ENCODE measurements at places on chromosomes 5 and 9.

DNA sequence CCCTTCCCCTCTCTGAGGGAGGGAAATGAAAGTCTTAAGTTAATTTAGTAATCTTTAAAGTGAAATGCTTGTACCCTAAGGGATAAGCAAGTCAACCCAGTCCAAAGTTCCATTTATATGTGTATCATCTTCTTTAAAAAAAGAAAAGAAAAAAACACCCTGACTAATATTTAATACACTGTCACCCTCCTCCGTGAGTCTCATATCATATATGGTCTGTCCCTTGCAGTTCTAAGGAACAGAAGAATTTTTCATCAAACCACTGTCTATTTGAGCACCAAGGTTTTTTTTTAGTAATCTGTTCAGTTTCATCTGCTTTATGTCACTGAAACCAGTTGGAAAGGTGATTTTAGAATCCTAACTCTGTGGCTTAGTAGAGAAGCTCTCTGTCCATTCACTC lies 15.2 kb downstream of the TNIP1 start:
- DNase-seq, result no peak

DNA sequence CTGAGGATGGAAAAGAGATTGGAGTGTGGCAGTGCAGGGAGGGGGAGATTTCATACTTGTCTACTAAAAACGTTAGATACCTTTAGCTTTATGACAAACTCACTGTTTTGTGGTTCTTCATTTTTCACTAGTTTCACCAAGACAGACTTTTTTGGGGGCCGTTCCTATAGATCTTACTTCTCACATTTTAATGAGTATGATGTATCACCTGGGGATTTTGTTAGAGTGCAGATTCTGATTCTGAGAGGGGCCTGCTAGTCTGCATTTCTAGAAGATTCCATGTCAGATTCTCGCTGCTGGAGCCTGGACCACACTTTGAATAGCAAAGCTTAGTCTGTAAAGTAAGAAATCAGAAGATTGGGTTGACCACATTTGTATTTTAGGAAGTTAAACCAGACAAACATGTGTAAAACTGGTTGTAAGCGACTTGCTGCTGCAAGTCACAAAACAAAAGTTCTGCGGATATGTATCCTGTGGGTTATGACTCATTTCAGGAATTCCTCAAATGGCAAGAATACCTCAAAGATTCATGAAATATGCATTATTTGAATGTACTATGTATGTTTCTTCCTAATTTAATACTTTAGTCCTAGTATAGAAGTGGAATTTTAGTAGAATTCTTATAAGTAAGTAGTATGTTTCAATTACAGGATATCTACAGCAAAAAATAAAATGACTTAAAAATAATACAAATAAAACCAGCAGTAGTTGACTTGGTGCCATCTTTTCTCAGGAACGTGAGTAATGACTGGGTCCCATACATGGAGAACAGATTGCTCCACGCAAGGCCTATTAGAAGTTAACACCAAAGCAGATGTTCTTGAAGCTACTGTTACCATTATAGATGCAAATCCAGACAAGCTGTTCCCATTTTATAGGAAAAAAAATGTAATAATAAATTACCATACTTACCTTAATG lies 27.8 kb downstream of the NFIL3 start:
- DNase-seq, result no peak

DNA sequence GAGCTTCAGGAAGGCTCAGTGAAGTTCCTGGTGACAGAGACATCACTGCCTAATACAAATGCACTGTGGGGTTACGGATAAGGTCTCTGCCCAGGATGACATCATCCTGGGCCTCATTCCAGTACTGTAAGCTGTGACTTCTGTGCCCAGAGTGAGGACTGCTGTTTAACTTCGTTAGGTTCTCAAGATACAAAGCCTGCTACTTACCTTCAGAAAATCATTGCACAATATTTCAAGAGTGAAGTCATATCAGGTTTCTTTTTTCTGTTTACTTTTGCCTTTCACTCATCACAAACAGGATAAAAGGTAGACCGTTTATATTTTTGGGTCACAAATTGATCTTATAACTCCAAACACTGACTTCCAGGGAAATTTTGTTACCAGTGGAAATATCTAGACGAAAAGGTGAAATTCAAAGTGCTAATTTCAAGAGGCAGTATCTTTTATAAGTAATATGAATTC lies 241.2 kb downstream of the PIK3R1 start:
- no peak for DNase-seq

DNA sequence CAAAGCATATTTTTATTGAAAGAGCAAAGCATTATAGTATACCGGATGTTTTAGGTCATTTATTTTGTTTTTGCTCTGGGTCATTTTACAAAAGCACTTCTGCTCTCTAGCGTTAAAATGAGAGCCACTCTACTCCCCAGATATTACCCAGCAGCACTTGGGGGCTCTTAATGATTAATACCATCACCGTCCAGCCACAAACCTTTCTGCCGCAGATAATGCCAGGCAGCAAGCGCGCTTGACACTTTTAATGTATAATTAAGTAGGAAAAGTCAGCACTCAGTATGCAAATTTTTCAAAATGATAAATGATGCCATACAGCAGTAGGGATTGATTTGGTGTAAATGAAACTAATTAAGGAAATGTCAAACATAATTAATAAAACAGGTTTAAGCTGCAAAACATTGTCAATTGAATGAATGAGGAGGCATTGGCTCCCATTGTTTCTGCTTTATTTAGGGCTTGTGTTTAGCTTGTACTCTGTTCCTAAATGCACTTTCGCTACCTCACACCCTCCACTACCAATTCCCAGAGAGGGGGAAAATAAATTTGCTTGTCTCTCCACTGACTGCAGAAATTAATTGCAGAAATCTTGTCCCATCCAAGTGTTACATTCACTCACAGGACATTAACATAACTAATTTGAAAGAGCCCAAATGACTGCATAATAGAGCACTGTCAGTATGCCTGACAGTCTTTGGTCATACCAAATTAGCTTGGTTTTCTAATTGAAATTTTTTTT lies 358.8 kb upstream of the ARRDC3 start:
- DNase-seq, result no peak

- DNase-seq, result no peak
Measured at GRCh38 chr9:131800843-131801242, 61.0 kb upstream of the RAPGEF1 start.

DNA sequence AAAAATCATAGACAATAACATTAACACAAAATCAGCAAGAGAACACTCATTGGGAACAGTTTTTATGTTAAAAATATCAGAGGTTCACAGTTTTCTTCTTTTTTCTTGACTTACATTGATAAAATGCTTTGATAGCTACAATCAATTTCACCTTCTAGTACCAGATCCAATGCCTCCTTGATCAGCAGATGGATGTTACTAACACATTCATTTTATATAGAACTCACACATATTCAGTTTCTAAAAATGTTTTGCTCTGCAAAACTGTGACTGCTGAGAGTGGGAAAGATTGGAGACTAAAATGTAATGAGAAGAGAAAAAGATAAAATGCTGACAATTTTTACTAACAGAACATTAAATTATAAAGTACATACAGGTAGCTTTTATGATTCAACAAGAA lies 143.1 kb downstream of the TTC39B start:
- no peak for DNase-seq

DNA sequence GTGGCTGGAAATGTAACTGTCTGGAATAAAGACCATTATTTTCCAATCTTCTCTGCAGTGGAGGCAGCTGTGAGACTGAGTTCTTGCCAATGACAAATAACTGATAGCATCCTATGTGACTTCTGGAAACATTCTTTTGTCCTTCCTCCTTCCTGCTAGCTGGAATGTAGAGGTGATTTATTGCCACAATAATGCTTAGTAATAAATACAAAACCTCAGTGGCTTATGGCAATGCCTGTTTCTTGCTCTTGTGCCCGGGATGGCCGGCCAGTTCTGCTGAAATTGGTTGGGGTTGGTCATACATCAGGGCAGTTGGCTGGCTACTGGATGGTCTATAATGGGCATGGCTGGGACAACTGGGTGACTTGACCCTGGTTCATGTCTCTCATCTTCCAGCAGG lies 12.2 kb upstream of the TEX48 start:
- DNase-seq, result no peak

GRCh38 chr5:142544946-142545649 lies 140.8 kb downstream of the FGF1 start:
- no peak for DNase-seq

- no peak for DNase-seq
Measured at GRCh38 chr5:31886206-31886605, 247.3 kb downstream of the PDZD2 start.

DNA sequence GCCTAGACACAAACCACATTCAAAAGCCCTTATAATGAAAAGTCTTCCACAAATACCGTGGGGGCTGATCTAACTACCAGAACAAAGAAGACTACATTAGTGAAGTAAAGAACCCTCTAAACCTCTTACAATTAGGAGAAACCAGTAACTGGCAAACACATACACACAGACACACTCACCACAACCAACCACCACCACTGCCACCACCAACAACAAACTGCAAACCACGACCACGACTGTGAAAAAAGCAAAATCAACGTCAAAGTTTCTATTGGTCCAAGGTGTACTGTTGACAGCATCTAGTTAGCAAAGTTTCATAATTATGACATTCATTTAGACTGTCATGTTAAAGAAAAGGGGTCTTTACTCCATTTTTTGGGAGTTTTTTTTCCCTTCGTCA lies 2.7 kb downstream of the CDO1 start:
- no peak for DNase-seq

DNA sequence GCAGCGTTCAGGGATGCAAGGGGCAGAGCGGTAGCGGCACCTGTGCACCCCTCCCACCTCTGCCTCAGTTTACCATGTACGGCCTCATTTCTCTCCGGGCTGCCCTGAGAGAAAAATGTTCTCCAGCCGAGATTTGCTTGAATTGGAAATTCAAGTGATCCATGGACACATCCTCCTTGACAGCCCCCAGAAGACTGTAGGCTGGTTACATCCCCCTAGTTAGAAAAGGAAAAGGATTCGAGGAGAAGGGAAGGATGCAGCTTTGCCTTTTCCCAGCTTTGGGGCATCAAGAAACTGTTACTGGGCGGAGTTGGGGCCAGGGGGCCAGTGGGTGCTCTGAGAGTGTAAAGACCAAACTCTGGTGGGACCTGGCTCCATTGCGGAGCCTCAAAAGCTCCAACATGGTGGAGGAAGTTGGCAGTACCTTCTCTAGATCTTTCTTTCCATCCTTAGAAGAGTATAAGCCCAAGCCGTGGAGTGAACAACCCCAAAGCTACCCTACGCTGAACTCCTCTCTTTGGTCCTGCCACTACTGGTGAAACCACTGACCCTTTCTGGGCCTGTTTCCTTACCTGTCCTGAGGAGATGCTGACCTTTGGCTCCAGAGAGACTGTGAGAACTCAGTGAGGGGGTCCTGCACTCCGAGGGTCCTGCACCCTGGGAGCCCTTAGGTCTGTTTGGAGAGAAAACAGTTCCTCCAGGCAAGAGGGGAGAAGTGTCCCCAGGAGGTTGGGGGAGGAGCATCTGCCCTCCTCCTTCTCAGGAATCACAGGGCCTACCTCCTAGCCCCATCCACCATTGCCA lies 1.0 kb upstream of the BARX1 start:
- DNase-seq, result no peak

GRCh38 chr5:143213851-143214363 lies 189.6 kb downstream of the NR3C1 start:
- no peak for DNase-seq

DNA sequence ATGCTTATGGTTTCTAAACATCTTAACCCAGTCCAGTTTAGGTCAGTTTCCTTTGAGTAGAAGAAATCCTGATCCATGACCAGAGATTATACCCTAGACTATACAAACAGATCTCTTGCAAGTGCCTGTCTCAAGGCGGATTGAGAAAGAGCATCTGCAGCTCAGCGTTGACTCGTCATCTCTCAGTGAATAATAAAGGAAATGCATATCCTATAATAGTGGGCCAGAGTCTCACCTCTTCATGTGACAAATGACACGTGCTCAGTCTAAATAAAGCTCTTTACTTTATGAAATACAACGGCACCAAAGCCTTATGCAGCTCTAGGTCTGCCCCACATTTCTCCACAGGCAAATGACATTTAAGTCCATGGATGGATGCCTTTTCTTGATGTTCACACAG lies 179.4 kb upstream of the NR3C1 start:
- DNase-seq, result no peak
